ENCODE measurements at places on chromosomes 4 and X. TPM values are rescaled to one million over a fixed set of nuclear protein-coding genes. Genes with fewer than 3 reads are reported as not detected.

Gene MAB21L2
- total RNA-seq, result not detected

Gene UGT2B11
- total RNA-seq, result not detected

Gene VEGFC
- total RNA-seq, result 9.9 TPM

Gene CTAG2
- not detected for total RNA-seq

Gene PABPC4L
- 0.28 TPM for total RNA-seq

All from nasal cavity respiratory epithelium epithelial cell of viscerocranial mucosa (primary cell).